ENCODE measurements at places on chromosomes 16 and 17. TPM values are rescaled to one million over a fixed set of nuclear protein-coding genes. Genes with fewer than 3 reads are reported as not detected.

DNA sequence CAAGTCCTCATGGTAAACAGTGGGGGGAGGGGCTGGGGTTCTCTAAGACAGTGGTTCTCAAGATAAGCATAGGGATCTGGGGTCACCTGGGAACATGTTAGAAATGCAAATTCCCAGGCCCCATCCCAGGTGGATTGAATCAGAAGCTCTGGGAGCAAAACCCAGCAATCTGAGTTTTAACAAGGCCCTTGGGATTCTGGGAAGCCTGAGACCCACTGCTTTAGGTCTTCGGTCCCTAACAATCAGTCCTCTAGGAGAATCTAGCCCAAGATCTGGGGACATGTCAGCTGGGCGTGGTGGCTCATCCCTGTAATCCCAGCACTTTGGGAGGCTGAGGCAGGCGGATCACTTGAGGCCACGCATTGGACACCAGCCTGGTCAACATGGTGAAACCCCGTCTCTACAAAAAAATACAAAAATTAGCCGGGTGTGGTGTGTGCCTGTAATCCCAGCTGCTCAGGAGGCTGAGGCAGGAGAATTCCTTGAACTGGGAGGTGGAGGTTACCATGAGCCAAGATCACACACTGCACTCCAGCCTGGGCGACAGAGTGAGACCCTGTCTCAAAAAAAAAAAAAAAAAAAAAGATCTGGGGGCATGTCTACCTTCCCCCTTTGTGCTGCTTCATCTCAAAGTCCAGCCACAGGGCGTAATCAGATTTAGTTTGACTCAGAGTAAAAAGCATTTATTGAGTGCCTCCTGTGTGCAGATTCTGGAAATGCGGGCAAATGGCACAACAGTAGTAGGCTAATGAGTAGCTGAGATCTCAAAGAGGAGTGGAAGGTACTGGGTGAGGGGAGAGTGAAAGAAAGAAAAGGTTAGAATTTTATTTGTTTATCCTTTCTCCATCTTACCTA, 8.8 kb upstream of the NR1D1 start:
- peak; percentile 53 for DNase-seq

DNA sequence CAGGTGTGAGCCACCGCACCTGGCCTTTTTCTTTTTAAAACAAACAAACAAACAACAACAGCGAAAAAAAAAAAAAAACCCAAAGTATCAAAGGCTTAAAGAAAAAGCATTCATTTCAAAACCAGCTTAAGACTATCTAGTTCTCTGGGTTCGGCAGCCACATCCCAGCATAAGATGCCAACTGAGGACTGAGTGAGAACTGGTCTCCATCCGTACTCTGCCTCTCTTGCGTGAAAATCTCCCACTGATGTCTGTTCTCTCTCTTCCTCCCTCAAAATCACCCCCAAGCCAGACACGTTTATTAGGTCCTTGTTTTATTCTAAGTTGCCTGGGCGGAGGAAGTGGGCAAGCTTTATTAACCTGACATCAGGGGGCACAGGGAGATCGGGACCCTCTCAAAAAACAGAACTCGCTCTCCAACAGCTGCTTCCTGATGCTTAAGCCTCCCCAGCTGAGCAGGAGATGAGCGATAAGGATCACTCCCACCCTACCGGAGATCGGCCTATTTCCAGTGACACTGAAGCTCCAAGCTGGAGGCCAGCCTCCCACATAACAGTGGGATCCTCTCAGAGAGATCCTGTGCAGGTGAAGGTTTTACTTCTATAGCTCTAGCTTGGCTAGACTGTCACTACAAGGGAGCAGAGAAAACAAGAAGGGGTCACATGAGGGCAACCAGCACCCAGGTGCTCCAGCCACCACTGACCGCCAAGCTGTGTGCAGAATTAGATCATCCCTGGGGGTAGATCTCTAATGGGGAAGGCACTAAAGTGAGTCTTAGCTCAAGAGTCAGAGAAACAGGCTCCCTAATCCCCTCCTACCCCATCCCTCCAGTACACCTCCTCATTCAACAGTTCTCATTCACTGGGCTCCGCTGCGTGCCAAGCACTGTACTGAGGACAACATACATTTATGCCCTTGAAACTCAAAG, 13.6 kb downstream of the CDC42EP4 start:
- no peak for DNase-seq

DNA sequence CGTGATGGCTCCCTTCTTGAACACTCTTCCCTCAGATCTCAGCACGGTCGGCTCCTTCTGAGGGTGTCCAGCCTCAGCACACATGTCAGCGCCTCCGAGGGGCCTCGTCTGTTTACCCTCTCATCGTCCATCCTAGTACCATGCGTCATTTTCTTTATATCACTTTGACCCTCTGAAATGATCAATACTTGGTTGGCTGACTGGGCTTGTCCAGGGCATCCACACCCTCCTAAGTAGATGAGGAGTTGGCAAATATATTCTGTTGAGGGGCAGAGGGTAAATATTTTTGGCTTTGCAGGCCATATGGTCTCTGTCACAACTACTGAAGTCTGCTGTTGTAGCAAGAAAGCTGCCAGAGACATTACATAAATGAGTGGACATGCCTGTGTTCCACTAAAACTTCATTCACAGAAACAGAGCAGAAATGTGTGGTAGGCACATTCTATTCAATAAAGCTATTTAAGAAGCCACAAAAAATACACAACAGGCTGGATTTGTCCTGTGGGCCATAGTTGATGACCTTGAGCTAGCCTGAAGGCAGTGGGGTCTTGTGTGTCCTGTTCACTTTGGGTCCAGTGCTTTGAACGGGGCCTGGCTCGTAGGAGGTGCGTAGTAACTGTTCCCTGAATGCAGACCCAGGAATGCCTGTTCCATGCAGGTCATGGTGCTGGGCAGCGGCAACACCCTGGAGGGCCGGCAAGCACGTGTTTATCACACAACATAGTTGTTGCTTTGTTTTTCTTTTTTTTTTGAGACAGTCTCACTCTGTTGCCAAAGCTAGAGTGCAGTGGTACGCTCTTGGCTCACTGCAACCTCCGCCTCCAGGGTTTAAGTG, 185.8 kb downstream of the SNX29 start:
- DNase-seq = peak; percentile 59

DNA sequence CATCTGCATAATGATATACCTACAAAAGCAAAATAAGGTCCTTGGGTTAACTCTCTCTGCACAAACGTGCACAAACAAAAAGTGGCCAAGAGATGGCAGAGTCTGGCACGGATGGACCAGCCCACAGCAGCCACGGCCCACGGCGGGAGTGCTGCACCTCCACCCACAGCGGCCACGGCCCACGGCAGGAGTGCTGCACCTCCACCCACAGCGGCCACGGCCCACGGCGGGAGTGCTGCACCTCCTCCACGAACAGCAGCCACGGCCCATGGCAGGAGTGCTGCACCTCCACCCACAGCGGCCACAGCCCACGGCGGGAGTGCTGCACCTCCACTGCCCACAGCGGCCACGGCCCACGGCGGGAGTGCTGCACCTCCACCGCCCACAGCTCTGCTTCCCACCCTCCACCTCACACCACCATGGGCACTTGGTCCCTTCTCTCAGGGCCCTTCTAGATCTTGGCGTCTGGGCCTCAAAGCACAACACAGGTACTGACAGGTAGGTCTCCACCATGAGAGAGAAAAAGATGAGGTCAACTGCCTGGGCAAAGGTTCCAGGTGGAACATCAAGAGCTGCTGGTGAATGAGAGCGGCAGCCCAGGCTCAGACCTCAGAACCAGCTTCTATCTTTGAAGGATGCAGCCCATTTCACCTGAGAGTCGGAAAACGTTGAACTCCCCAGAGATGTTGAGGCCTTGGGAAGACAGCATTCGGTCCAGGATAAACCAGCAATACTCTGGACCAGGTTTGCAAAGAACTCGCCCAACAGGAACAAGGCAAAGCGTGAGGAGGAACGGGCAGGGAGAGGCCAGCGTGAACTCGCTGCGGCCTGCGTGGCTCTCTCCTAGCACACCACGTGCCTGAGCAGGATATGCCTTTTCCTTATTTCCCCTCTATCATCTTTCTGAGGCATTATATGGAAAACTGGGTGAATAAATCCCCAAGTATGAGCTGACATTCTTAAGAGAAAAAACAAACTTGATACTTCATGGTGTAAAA, 124.5 kb downstream of the ZNF778 start:
- no peak for DNase-seq

The SENP3 gene
- total RNA-seq = 38.2 TPM

The NPEPPS gene
- total RNA-seq = 99.9 TPM

The ADCY7 gene
- 44.2 TPM for total RNA-seq

The ZNF385C gene
- 0.36 TPM for total RNA-seq

The CENPV gene
- total RNA-seq = 34.0 TPM

The CRHR1 gene
- total RNA-seq = not detected

The CCP110 gene
- 21.3 TPM for total RNA-seq

Measured in ovary (tissue), 10 donors.